ENCODE measurements at places on chromosomes 7 and 10. TPM values are rescaled to one million over a fixed set of nuclear protein-coding genes. Genes with fewer than 3 reads are reported as not detected.

C10orf62 gene
- total RNA-seq, result not detected

CNNM1 gene
- 0.10 TPM for total RNA-seq

HABP2 gene
- total RNA-seq, result not detected

SFTPA1 gene
- not detected for total RNA-seq

SH3PXD2A gene
- 16.7 TPM for total RNA-seq

FAM25A gene
- not detected for total RNA-seq

BICC1 gene
- total RNA-seq, result 0.12 TPM

COL13A1 gene
- 8.5 TPM for total RNA-seq

SMKR1 gene
- total RNA-seq, result 0.98 TPM

ANKRD26 gene
- total RNA-seq, result 17.0 TPM

LRMDA gene
- 2.1 TPM for total RNA-seq

FGFBP3 gene
- total RNA-seq, result 7.5 TPM

MOGAT3 gene
- not detected for total RNA-seq

WEE2 gene
- not detected for total RNA-seq

GRB10 gene
- total RNA-seq, result 182 TPM

PLCE1 gene
- total RNA-seq, result 0.25 TPM

PIK3CG gene
- not detected for total RNA-seq

DYNC1I1 gene
- total RNA-seq, result 11.0 TPM

BUD23 gene
- 42.6 TPM for total RNA-seq

DGKI gene
- 19.4 TPM for total RNA-seq

HMX3 gene
- not detected for total RNA-seq

NUTM2E gene
- 0.86 TPM for total RNA-seq

MNX1 gene
- total RNA-seq, result 0.59 TPM

PTPRN2 gene
- total RNA-seq, result 49.0 TPM

DNAJC12 gene
- total RNA-seq, result 54.7 TPM

PDSS1 gene
- total RNA-seq, result 11.6 TPM

EVX1 gene
- 7.1 TPM for total RNA-seq

CACNB2 gene
- 3.2 TPM for total RNA-seq

TLX1 gene
- total RNA-seq, result 14.3 TPM

PRKG1 gene
- 52.7 TPM for total RNA-seq

METTL2B gene
- total RNA-seq, result 40.9 TPM

Measured in glutamatergic neuron (in vitro differentiated cells).